ENCODE measurements at places on chromosomes 2 and 18.
A peak's percentile ranks its signal among the peaks of the same experiment; 100 is the strongest.

- DNase-seq, result peak; percentile 40
Observed at GRCh38 chr18:4987452-4988405, 209.3 kb downstream of the AKAIN1 start.

GRCh38 chr18:74828200-74828599 lies 230.5 kb downstream of the ZNF407 start:
- no peak for DNase-seq

DNA sequence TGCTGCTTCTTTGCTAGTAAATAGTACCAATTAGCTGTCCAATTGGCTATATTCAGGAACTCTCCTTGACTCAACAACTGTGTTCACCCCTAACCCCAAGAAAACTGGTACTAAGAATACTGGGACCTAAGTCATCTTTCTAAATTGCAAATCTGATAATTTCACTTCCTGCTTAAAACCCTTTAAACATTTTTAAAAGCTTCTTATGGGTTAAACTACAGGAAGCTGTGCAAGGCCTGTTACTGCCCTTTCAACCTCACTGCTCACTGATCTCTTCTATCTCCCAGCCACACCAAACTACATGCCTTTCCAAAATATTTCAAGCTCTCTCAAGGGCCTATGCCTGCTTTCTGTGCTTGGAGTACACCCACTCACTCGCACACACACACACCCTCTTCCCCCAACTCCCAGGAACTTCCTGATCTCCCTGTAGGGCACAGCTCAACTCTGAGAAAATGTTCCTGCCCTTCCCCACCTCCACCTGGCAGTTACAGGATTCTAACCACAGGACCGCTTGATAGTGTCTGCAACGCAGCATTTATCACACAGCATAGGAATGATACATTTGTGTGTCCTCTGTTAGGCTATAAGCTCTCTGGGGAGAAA lies 6.7 kb downstream of the LMAN1 start:
- DNase-seq, result no peak

GRCh38 chr2:101273056-101273455 lies 20.4 kb downstream of the CNOT11 start:
- no peak for DNase-seq

DNA sequence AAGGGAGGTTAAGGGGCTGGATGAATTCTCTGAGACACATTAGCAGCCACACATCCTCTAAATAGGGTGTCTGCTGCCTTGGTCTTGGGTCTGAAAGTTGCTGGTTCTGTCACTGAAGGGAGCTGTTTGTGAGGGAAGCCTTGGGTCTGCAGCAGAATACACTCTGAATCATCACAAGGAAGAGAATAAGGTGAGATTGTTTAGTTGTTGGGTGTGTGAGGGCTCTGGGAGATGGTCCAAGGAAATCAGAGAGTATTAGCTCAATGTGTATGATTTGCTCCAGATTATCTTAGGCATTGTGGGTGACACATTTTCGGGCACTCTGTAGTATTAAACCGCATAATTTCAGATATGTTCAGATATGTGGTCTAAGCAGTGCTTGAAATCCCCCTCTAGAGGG lies 548.5 kb downstream of the SLC4A3 start:
- no peak for DNase-seq

- no peak for DNase-seq
Observed at GRCh38 chr18:74249181-74249968, 42.4 kb downstream of the CYB5A start.

GRCh38 chr2:158912112-158912511 lies 56.3 kb upstream of the TANC1 start:
- no peak for DNase-seq

All from GM23338 (cell line).